T-helper 9 cell (primary cell): ENCODE measurements at places on chromosomes 1 and 21.

- no peak for DNase-seq
These were observed 104.1 kb downstream of the DTL start for GRCh38 chr1:212139526-212140135.

- DNase-seq, result no peak
These were observed 44.6 kb downstream of the ZSCAN20 start for GRCh38 chr1:33516891-33517567.

DNA sequence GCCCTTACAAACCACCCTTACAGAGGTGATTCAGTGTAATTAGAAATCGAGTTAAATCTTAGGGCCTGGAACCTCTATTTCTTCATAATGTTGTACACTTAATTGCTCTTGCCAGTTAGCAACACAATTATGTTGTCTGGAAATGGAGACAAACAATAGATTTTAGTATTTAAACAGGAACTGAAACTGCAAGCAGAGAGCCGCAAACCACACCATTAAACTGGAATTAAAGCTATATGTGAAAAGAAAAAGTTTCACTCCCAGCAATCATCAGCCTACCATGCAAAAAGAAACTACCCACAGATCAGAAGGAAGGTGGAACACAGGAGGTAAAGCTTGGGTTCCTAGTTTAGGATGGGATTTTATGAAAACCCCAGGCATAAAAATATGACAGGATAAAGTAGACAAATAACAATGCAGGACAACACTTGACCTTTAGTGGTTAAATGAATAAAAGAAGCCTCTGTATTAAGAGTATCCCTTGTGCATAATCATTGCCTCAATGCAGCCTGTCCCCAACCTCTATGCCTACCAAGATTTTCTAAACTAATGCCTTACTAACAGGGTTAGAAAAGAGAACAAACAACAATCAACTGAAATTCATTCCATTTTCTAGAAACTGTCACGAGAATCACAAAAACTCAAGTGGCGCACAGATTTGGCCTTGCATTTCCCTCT, 304.3 kb upstream of the ESRRG start:
- DNase-seq, result no peak

DNA sequence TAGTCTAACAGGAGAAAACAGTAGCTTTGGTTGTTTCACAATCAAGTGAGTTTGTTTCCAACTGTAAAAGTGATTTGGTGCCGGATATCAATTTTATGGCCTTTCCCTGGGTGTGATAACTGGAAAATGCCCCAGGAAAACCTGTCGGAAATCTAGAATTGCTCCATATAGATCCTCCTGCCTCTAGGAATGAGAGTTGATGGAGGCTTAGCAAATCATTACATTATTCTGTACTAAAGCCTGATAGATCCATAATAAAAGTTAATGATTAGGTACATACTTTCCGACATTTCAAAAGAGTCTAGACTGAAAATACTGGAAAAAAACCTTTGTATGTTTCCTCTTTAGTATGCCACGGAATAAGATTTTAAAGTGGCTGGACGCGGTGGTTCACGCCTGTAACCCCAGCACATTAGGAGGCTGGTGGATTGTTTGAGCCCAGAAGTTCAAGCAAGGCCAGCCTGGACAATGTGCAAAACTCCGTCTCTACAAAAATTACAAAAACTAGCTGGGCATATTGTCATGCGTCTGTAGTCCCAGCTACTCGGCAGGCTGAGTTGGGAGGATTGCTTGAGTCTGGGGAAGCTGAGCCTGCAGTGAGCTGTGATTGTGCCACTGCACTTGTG, 70.0 kb upstream of the SLC45A1 start:
- DNase-seq, result no peak

DNA sequence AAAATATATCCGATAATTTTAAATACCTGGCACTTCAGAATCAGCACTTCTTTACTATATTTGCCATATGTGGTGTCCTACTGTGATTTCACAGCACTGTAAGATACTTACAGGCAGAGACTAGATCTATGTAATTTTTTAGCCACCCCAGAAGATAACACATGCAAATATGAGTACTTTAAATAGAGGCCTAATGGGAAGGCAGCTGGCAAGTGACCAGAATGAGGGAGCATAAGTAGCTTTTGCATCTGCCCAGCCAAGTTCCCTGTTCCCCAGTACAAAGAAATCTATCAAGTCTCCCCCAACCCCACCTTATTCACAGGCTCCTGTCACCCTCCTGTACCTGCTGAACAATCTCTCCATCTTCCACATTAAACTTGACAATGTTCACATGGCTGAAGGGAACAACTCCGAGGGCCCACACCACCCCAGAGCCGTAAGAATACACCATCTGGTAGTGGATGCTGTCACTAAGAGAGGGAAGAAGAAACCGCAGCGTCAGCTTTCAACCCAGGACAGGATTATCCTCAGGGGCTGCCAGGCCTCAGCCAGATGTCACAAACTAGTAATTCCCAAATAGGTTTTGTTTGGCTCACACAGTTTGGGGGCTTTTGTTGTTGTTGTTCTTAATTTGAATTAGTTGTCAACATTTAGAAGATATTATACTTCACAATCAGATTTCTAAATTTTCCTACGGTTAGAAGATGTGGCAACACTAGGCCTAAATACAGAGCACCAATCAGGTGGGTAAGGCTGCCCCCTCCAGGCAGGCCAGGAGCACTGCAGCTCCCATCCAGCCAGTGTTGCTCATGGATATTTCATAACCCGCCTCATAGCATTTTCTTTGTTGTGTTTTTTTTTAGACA, 10.4 kb downstream of the EMC1 start:
- peak; percentile 67 for DNase-seq

DNA sequence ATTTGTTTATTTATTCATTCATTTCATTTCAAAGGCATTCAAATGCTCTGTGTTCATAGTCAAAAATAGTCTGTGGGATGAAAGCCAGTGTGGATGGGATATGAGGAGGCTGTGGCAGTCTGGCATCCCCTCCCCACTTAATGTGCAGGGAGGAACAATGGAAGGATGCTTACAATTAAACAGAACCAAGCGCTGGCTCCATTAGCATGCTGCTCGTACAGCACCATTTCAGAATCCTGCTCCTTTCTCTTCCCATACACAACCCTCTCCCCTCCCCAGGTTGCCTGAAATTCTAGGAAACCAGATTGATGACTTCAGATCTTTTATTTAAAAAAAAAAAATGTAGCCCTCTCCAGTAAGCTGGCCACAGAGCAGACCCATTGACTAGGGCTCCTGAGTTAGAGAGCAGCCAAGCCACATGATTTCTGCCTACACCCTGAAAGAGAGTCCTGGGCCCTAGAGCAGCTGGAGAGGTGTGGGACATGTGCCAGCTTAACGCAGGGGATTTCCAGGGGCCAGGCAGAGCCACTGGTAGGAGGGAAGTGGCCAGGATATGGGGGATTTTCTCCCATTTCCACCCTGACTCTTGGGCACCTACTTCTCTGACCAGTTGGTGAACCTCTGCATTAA, 205.2 kb downstream of the ASTN1 start:
- DNase-seq, result no peak

- no peak for DNase-seq
These were observed 395.7 kb downstream of the BRINP2 start for GRCh38 chr1:177566495-177566894.

GRCh38 chr1:153404768-153405167, 11.6 kb upstream of the S100A7A start:
- peak; percentile 50 for DNase-seq

- DNase-seq, result no peak
These were observed 186.9 kb downstream of the RRAGC start for GRCh38 chr1:38672692-38673091.

DNA sequence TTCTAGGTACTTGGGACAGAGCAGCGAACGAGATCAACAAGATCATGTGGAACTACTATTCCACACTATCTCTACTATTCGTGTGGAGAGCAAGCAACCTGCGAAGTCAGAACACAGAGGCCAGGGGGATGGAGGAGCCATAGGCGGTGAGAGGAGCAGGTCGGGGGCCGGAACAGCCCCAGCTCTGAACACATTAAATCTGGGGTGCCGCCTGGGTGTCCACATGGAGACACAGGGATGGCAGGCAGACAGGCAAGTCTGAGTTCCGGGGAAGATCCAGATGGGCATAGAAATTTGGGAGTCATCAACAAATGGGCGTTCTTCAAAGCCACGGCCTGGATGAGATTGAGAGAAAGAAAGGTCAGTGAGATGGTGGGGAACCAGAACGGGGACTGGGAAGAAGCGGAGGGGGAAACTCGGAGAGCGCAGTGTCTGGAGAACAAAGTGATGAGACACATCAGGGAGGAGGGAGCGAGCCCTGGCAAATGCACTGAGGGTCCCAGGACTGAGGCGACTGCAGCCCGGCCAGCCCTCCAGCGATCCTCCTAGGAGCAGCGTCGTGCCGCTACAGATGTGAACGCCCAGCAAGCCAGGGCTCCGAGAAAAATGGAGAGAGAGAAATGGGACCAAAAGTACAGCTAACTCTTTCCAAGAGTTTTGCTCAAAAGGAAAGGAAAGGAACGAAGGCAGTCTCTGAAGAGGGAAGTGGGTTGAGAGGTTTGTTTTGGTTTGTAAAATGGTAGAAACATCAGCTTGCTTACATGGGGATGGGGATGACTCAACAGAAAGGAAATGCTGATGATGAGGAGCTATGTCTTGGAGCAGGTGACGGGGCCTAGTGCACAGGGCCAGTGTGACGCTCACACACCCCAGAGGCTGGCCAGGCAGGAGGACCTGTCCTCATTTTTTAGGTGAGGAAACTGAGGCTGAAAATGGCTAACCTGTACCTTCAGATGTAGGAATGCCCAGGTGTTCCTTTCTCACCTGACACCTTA, 84.5 kb downstream of the GLIS1 start:
- DNase-seq, result no peak

DNA sequence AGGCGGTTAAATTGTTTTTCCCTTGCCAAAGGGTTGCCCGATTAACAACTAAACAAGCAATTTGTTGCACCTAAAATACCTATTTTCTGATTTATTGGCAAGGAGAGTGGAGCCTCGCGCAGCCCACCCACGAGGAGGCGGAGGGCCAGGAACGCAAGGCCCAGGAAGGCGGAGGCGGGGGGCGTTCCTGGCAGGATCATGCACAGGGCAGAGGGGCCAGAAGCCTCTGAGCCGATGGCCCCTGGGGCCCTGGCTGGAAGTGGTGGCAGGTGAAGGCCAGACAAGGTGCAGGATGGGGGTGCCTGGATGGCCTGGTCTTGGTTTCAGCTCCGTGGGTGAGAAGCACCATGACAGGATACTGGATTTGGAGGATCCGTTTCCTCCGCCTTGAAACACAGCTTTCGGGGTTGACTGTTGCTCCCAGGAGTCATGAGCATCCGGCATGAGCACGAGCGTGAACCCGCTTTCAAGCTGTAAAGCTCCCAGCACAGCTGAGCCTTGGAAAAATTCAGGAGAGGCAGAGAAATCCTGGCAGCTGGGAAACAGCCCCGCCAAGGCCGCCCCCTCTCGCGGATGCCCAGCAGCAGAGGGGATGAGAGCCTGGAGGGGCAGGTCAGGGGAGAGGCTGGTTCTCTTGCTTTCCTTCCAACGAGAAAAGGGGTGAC, 35.0 kb downstream of the AJAP1 start:
- DNase-seq, result no peak

DNA sequence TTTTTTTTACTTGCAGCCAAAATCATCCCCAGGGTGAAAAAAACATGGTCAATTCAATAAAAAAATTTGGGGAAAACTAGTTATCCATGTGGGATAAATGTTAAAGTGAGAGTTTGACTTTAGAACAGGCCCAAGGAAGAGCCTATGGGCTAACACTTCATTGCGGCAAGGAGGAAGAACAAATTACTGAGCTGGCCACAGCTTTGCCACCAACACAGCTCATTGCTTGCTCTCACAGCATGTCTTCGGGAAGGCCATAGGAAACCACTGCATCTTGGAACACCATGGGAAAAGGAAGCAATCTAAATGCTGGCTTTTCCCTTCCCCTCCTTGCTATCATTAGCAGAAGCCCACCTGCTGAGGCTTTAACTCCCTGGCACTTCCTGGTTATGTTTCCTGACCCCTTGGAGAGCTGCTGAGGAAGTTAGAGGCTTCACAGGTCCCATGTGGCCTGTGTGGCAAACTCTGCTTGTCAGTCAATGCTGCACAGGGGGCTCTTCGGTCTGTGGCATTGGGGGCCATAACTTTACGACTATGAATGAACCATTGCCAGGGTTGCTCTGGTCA, 86.0 kb downstream of the SLC25A24 start:
- no peak for DNase-seq

- no peak for DNase-seq
These were observed 5.4 kb upstream of the ALPL start for GRCh38 chr1:21503706-21504377.

DNA sequence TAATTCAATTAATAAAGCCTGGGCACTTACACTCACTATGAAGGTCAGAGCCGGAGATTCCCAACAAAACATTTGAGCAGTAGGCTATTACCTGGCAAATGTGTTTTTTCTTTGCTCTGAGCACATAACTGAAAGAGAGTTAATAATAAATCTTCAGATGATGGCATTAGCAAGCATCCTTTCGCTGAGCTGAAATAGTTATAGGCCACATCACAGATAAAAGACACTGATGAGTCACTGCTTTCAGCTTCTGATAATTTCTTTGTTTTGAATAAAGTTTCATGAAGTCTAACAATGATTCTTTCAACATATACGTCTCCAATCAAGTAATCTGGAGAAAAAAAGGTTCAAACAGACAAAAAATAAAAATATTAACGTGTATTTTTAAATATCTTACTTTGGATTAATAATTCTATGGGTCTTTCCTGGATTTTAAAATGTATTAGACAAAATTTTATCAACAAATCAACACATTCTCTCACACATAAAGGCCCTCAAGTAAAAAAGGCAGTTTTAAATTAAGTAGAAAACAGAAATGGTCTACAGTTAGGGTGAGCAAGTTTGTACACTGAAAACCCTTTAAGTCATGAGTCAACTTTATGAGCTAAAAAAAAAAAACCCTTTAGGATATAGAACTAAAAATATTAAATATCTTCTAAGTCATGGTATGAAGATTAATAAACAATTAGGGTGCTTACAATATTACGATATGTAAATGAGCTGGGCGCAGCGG, 33.1 kb downstream of the LTN1 start:
- no peak for DNase-seq

- DNase-seq, result no peak
These were observed 40.0 kb downstream of the PDC start for GRCh38 chr1:186420923-186421322.

DNA sequence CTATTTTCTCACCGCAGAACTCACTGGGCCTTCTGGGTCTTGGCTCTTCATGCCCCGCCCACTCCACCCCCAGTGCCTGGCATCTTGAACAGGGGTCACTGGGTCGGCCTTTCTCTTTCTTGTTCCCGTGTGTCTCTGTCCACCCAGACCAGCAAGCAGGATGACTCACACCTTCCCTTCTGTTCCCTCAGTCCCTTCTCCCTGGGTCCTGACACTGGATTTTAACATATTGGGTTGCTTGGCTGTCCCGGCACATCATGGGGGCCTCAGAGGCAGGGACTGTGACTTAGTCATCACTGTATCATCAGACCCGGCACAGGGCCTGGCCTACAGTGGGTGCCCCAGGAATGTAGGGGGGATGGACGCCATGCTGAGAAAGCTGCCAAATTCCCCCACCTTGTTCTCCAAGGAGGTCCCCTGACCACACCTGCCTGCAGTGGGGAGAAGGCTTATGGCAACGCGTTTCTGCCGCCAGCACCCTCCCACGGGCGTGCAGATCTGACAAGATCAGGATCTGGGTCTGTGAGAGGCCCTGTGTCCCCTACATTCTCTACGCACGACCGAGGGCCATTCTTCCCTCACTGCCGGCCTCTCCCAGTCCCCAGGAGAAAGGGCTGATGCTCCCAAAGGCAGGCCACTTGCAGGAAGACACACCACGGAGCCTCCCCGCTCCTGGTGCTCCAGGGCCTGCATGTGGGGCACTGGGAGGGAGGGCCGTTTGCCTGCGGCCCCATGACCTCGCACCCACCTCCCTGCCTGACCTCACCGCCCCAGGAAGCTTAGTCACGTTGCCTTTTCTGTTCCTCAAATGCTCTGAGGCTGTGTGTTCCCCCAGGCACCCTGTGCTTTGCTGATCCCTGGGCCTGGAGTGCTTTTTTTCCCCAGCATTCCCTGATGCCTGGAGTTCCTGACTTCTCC, 157.2 kb upstream of the TMEM51 start:
- no peak for DNase-seq
